T-helper 9 cell (primary cell): ENCODE measurements at places on chromosomes 7 and 10.

DNA sequence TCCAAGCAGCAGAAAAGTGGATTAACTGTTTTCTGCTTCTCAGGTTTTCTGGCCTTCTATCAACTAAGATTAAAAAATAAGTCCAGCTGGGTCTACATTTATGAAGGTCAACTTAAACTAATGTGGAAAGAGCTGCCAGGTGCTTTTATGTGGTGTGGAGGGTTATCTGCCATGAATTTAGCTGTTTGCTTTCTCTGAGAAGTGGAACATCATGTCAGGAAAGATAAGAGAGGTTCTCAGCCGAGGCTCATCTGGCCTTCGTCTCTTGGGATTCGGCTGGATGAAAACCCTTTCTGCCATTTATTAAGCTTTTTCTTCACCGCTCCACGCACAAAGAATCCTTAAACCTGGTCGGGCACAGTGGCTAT, 5.5 kb downstream of the PTPRN2 start:
- no peak for DNase-seq

DNA sequence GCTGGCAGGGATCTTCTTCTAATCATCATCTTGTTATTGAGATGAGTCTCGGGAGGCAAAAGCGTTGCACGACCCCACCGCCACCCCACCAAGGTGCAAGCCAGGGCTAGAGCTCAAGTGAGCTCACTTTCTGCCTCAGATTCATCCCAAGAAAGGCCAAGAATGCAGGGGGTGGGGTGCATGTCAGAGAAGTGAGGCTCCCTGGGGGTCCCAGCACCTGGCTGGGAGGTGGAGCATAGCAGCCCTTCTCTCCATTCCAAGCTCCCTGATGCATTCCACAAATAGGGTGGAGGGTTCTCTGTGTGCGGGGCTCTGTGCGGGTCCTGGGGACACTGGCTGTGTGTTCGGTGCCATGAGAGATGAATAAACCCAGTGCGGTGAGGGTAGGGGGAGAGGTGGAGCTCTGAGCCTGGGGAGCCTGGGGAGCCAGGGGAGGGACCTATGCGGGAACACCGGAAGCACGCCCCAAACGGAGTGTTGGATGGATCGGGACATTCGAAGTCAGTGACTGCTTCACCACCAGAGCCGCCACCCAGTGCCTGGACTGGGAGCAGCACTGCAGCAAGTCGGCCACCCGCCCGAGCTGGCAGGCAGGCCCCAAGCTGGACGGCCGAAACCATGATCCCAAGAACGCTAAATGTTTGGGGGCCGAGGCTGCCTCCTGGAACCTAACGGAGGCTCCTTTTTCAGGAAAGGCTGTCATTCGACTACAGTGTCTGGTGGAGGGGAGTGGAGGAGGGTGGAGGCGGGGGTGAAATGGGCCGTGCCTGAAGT, 17.9 kb upstream of the HMX3 start:
- DNase-seq = no peak

DNA sequence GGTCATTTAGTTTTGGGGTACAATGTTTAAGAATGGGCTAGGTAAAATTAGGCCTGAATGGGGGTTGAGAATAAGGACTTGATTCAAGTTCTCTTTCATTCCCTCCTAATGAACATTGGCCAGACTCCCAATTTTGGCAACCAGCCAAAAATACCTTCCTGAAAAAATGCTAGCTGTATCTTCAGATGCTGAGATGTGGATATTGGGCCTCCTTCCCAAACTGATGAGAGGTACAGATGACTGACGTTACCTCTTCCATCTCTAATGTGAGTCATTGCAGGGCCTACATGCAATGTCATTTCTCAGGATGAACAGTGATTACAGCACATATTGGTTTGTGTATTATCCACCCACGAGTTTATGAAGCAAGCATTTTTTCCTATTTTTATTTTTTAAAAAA, 151.6 kb downstream of the SND1 start:
- no peak for DNase-seq

DNA sequence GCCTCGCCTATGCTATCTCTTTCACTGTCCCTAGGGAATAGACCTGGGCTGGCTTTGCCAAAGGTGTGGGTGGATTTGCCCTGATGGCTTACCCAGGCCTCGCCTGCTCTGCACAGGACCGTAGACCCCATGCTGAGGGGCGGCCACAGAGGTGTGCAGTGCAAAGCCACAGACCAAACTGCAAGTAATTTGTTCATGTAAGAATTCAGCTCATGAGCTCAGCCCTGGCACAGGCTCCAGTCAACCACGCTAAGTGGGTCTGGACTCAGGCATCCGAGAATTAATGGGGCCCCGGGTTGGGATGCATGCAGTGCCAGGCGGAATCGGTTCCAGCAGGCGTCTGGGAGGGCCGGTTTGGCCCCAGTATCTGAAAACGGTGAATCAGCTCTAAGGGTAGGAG, 445.2 kb downstream of the DNAJB6 start:
- no peak for DNase-seq

GRCh38 chr10:71284544-71285179, 34.4 kb upstream of the SLC29A3 start:
- DNase-seq = no peak

DNA sequence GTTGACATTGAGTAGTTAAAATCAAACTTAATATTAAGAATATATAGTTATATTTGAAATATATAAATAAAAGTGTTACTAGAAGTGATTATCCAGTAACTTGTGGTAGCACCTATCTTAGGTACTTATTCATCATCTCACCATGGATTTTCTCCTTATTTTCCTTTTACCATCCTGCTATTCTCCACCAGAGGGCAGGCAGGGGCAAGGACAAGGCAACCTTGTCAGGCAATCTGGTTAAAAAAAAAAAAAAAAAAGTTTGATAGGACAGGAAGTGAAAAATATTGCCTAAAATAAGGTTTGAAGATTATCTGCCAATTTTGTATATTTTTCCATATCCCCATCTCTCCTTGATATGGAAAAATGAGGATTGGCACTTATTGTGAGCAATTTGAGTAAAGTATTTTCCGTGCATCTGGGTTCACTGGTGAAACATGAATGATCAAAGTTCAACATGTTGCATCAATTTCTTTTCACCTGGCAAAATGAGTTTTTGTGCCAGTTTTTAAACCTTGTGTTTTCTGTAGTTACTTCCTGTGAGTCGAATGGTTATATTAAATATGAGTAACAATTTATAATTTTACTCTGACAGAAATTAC, 256.7 kb downstream of the AGMO start:
- DNase-seq = no peak

DNA sequence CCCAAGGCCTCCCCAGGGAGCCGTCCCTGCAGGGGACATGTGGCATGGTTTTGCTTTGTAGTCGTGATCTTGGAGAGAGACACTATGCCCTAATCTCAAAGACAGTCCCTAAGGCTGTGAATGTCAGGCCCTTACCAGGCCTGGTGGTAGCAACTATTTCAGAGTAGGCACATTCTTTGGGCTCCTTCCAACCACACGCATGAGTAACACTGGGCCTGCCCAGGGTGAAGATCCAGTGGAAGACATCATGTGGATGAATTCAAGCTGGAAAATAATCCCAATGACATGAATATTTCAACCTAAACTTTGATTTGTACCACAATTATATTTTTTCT, 39.5 kb upstream of the INSIG1 start:
- DNase-seq = no peak

DNA sequence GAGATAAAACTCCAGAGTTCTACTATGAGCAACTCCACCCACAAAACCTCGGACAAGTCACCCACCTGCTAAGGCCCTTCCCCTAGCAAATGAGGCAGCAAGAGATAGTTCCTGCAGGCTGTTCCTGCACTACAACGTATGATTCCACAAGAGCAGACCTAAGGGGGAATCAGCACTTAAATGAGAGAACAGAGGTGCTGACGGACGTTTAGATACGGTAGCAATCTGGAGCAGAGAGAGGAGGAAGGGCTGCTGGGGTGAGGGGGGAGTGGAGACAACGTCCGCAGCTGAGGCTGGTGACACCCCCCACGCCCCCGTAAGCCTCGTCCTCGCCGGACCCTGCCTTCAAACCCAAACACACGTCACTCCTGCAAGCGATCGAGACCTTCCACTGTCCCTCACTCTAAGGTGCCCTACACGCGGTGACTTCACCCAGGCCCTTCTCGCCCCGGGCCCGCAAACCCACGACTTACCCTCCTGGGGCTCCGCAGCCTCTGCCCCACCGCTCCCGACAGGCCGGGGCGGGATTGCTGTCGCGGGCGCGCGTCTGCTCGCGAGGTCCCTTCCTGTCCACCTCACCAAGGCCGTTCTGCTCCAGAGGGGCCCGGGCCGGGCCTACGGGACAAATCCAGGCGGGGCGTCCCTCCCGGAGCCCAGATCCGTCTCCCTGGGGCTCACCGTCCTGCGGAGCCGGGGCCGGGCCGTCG, 635 bp downstream of the ZNF12 start:
- peak; percentile 5 for DNase-seq

DNA sequence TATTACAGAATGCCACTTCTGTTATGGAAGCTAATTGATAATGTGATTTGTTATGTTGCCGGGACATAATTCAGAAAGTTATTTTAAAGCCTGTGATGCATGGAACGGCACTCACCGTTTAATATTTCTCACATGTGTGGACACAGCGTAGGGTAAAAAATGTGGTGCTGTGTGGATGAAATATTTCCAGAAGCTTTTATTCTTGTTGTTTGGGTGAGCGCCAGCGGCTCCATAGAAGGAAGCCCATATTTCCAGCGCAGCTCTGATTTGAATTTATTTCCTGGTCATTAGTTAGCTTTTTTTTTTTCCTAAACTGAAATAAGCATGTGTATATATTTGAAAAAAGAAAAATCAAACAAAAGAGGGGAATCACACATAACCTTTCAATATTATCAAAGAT, 20.2 kb upstream of the NKX6-2 start:
- no peak for DNase-seq

DNA sequence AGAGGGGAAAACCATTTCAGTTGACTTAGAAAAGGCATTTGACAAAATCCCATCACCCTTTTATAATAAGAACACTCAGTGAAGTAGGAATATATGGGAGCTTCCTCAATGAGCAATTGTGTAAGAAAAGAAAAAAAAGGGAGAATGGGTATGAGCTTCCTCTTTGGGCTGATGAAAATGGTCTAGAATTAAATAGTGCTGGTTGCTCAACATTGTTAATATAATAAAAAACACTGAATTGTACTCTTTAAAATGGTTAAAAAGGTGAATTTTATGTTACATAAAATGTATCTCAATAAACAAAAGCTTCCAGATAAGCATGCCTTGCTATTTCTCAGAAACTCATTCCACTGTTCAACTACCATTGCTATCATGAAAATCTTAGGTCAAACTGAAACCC, 40.6 kb downstream of the LRRC17 start:
- DNase-seq = no peak

DNA sequence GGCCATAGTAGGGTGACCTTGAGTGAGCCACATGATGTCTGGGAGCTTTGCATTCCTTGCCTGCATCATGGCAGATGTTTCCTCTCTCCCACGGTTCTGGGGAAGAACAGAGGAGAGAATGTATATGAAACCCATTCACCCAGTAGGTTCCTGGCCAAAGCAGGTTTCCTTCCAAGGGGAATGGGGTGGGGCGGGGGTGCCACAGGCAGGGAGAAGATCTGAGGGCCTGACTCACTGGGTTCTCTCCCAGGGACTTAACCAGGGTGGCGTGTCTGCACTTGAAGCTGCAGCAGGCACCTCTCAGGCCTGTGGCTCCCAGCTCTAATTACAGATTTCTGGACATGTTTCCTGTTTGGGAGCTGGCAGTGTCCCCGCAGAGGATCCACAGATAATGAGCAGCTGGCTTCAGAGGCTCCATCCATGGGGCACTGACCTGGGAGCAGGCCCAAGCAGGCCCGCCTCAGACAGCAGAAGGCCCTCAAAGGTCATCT, 50.2 kb upstream of the ZMIZ1 start:
- DNase-seq = no peak

DNA sequence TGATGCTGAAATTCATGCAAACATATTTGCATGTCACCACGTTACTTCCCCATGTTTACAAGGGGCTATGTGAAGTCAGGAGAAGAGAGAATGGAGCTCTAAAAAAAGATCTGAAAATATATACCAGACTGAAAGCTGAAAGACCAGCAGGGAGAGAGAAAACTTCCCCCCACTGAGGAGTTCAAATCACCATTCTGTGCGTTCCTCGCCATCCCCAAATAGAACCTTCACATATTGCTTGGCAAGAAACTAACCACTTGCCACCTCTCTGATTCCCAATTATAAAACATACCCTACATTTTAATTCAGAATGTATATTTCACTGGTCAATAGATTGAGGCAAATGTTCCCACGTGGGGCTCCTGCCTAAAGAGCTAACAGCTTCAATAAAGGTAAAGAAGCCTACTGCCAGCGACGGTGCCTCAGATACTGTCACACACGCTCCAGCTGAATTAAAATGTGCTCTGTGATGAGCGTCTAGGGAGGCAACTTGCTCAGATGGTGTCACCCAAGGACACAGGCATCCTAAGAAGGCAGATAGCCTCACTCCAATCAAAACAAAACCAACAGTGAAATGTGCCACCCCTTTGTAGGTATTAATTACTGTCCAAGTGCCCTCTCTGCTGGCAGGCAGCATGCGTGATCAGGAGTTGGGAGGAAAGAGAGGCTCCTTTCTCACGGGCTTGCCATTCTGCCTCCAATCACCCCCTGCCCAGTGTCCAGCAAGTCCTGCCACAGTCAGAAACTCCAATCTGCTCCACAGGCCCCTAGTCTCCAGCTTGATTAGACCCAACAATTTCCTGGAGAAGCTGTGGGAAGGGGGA, 298.2 kb downstream of the GRID1 start:
- no peak for DNase-seq
